K562 (cell line): ENCODE measurements at places on chromosomes 16 and 17. TPM values are rescaled to one million over a fixed set of nuclear protein-coding genes. Genes with fewer than 3 reads are reported as not detected.

Gene LRRC46
- total RNA-seq = 0.73 and 1.0 TPM in 2 replicates

Gene STUB1
- total RNA-seq = 191 and 213 TPM in 2 replicates

Gene TBC1D26
- not detected in 2 replicates for total RNA-seq

Gene MFSD6L
- total RNA-seq = not detected in 2 replicates

Gene CRHR1
- not detected in 2 replicates for total RNA-seq

Gene PIEZO1
- 354 and 432 TPM in 2 replicates for total RNA-seq
